ENCODE measurements at places on chromosomes 2 and 18.

GRCh38 chr18:36638224-36638623, 190.6 kb downstream of the TPGS2 start:
- no peak for DNase-seq

- DNase-seq = no peak
Measured at GRCh38 chr18:58788470-58788869, 76.2 kb upstream of the ZNF532 start.

GRCh38 chr2:5730386-5730785, 38.2 kb downstream of the SOX11 start:
- no peak for DNase-seq

GRCh38 chr2:168149150-168149974, 98.0 kb downstream of the STK39 start:
- no peak for DNase-seq

DNA sequence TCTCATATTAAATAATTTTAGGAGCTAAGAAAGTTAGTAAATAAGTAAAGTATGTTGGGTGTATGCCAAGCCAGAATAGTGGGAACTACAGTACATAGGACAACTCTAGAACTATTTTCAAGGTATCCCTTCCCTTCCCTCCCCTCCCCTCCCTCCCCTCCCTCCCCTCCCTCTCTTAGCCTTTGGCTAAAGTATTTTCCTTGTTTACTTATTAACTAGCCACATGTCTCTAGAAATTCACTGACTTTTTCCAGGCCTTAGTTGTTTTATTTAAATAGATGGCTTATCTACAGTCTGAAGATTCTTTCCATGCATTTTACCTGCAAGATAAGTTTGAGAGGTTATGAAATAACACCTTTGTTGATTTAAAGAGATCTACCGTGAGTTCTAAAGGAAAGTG, 402.1 kb downstream of the PARD3B start:
- DNase-seq = no peak

- no peak for DNase-seq
Measured at GRCh38 chr2:226573158-226573557, 226.5 kb downstream of the IRS1 start.

DNA sequence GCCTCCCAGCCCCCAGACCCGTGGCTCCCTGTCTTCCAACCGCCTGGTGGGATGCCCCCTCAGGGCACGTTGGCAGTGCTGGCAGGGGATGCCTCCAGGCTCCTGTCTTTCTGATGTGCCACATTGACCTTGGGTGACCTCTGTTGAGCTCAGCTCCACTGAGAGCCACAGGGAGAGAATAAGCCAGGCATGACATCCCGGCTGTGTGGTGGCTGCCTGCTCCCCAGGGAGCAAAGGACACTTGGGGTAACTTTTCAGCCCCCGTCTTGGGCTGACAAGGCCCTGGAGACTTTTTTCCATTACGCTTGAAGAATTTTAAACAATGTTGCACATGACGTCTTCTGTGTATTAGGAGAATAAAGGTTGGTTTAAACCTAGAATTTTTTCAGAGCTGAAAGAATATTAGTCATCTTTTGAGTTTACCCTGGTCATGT, 246.0 kb downstream of the TSN start:
- no peak for DNase-seq

DNA sequence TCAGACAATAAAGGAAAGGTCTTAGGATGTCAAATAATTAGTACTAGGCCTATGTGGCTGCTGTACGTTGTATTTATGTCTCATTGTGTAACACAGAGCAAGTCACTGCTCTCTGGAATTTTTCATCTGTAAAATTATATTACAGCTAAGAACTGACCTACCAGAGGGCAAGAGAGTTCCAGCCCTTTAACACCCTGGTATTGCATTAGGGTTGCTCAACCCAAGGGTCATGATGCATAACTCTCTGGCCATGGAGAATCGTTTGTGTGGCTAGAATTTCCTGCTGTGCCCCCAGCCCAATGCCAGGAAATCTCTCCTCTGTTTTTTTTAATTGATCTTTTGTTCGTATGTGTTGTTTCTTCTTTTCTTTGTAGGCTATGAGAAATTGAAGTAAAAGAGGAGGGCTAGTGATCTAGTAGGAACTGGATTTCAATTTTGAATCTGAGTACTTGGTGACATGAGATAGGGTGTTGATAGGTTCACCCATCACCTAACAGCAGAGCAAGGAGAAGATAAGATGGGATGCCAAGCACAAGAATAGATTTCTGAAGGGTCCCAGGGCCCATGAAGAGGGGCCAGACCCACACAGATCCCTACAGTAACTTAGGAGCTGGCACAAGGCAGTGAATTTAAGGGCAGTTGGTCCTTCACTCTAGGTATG, 571.2 kb upstream of the TNP1 start:
- no peak for DNase-seq

GRCh38 chr18:9943311-9943710, 29.5 kb downstream of the VAPA start:
- no peak for DNase-seq

DNA sequence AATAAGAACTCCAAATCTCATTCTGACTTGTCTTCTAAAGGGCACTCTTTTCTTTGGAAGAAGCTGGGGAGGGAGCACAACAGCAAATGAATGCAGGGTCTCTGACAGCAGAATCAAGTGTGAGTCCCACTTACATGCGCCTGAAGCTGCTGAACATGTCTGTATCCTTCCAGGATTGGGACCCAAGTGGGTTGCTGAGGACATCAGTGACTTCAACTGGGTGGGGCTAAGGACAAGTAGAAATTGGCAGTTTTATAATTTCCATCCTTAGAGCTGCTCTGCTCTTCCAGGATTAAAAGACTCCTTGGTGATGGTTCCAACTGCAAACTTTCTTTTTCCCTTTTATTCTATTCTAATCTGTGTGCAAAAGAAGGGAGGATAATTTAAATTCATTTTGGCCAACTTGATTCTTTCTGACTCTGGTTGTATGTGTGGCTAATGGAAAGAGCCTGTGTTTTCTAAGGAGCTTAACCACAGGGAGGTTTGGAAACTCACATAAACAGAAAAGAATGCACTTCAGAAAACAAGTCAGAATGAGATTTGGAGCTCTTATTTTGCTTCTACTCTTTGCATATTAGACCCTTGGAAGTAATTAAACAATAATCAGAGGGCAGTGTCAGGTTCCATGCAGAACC, 20.6 kb downstream of the ANTXR1 start:
- no peak for DNase-seq
